ENCODE measurements at places on chromosomes 5 and 9.
A peak's percentile ranks its signal among the peaks of the same experiment; 100 is the strongest.

DNA sequence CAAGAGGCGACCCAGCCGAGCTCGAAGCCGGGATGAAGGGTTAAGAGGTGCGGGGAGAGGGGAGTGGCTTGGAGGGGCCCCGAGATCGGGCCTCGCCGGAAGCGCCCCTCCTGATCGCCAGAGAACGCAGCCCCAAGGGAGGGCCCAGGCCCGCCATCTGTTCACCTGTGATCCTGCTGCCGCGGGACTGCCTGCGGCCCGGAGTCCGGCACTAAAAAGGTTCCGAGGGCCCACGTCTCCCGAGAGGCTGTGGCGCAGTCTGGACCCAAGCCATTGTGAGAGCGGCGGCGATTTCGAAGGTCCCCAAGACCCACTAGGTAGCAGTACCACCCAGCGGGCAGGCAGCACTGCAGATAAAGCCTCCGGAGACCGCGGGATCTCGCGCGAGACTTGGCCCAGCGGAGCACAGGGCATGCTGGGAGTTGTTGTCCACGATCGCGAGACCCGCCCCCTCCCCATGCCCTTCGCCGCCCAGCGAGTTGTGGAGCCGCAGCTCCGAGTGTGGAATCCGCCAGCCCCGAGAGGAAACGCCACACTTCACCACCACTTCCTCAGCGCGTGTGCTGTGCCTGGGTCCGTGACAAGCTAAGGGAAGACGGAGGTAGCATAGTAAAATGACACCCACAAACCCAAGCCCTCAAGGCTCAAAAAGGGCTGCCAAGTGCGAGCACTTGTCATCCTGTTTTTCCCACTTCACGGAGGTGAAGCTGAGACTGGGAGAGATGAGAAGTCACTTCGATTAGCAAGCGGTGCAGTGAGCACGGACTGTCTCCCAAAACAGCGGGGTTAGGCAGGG is at the start of gene KIAA1191:
TSS of gene KIAA1191 (minus strand) at position 328 of the 796 bp plus-strand sequence. CDS start 2,256 bp downstream, outside the sequence.
- peak; percentile 82 for DNase-seq

DNA sequence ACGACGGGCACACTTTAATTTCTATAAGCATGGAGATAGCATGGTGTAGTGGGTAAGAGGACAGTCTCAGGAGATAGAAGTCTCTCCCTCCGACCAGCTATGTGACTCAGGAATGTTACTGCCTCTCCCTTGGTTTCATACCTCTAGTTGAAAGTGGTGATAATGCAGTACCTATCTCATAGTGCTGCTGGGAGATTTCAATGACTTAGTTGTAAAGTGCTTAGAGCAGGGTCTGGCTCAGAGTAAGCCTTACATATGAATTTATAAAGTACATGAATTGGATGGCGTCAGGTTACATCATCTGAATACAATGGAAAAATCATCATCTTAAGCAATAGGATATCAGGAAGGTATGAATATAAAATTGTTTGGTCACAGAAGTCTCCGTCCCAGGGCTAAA is 952.8 kb upstream of the EDIL3 start:
- DNase-seq, result no peak

- DNase-seq, result no peak
Observed at GRCh38 chr9:120454467-120454866, 125.5 kb downstream of the CDK5RAP2 start.

DNA sequence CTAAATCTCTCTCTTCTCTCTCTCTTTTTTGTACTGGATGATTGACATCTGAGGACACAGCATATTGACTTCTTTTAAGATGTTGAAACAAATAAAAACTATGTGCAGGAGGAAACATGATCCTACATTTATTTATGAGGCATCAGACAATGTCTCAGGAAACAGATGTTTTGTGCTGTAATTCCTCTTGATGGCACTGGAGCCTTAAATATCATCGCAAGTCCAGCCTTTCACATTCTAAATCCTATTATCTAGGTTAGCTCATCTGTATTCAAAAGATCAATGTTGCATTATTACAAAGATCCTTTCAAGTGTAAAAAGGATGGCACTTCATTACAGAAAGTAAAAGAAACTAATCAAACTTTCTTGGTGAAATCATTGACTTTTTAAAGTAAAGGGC is 63.9 kb downstream of the MAT2B start:
- DNase-seq, result no peak

DNA sequence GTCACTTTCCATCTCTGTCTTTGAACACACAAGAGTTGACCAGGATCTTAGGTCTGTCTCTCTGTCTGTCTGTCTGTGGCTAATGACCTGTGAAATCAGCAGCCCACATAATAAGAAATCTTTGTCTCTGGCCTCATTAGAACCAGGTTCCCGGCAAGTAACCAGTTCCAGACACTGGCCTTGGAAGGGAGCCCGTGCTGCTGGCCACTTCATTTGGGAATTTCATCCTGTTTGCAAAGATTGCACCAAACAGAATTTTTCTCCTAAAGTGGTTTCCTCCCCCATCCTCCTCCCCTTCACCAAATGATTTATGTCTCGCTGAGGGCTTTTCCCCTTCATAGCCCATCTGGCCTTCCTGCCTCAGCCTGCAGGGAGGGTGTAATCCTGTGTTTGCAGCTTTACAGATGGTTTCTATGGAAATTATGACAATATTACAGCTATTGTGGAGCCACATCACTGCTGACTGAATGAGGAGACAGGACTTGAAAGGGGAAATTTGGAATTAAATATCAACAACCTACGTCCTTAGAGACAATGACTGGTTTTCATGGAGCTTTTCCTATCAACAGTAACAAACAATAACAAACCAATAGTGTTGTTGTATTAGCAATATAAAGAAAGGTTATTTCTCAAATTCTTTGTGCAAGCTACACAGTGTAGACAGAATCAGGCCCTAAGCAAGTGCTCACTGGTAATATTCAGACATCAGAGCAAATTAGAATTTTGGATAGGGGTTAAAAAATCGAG is 25.7 kb downstream of the DPYSL3 start:
- DNase-seq, result no peak

DNA sequence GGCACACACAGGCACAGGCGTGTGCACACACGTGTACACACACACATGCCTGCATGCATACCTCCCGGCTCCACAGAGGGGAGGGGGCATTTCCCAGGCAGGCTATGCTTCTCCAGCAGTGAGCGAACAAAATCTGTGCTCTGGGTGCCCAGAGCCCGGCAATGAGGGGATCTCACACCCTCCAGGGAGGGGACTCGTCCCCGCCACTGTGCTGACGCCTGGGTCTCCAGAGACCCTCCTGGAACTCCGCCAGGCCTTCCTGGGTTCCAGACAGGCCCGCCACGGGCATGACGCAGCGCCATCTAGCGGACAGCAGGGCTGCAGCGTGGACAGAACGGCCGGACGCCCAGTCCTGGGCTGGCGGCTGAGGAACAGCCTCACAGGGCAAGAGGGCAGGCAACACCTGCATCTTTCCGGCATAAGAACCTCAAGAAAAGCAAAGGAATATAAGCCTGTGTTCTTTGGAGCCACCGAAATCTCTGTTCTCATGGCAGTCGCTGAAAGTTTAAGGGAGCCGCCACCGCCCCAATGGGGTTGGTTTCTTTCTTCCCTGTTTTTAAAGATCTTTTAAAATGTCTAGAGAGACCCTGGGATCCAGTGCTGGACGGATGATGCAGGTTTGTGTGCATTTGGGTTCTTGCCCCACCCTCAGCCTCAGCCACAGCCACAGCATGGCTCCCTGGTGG is 135.6 kb upstream of the PPP1R26 start:
- peak; percentile 17 for DNase-seq

- no peak for DNase-seq
Observed at GRCh38 chr5:33166522-33166921, 274.2 kb upstream of the TARS1 start.

GRCh38 chr5:93438124-93438523 is 142.9 kb downstream of the NR2F1-AS1 start:
- no peak for DNase-seq

- no peak for DNase-seq
Observed at GRCh38 chr5:165014439-165014838, 1509.0 kb downstream of the MAT2B start.

DNA sequence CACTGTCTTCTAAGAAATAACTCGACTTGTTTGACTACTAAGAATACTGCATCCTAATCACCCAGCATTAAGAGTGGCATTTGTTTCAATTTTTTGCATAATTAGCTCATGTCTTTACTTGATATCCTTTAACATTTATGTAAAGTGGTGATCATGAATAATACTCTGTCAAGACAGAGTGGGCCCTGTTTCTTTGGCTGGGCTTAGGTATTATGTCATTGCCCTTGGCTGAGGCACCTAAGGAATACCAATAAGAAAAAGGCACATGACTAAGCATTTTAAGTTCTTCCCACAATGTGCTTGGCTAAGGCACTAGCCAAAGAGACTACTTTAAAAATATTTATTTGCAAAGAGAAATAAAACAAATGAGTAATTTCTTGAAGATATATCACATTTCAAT is 308.1 kb downstream of the CTNND2 start:
- no peak for DNase-seq

DNA sequence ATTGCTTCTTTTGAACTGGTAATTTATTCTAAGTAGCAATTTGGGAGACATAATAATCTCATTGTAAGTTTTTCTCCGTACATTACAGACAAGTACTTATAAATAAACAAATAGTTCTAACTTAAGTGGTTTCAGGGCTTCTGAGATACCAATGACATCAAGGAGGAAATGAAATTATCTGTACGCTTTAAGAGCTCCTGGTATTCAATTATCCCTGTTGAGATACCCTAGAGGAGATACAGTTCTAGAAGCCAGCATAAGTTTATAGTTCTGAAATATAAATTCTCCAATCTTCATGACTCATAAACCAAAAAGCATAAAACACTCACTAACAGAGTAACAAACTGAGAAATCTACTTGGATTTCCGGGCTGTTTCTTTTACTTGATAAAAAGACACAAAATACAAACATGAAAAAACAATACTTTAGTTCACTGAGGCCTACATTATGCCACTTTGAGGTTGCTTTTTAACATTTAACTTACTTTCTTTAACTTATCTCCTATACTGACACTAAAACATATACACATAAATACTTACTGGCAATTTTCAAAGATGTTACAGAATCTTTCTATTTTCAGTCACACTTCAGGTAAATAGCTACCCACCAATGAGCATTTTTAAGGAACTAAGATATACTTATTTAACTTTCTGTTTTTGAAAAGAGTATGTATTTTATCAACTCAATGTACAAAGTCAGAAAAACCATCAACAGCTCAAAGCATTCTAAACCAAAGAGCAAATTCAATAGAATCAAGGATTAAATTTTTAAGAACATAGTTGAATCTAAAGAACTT is 7.5 kb downstream of the DCTN4 start:
- no peak for DNase-seq

DNA sequence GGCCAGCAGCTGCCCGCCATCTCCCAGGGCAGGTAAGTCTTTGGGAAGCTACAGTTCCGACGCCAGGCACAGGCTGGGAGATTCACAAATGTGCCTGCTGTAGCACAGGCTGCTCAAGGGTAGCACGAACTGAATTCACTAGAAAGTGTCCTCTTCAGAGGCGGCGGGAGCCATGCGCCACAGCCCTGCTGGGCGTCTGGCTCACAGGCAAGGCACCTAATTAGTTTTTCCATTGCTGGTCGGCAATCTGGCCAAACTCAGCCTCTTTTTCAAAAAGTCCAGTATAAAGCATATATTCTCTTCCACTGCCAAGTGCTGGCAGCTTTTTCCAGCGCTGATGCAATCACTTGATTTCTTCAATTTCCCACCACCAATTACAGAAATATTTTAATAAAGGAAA is 128.9 kb upstream of the RAPGEF1 start:
- no peak for DNase-seq

- no peak for DNase-seq
Observed at GRCh38 chr9:79985772-79986171, 414.0 kb downstream of the TLE4 start.

DNA sequence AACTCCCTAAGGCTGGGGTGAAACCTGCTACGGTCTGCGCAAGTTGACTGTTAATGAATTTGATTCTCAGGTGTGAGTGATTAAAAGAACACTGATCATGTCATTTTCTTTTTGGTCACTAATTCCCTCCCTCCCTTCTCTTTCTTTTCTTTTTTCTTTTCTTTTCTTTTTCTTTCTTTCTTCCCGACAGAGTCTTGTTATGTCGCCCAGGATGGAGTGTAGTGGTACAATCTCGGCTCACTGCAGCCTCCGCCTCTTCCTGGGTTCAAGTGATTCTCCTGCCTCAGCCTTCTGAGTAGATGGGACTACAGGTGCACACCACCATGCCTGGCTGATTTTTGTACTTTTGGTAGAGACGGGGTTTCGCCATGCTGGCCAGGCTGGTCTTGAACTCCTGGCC is 2.6 kb downstream of the ANXA1 start:
- DNase-seq, result no peak

GRCh38 chr5:159050316-159051143 is 49.2 kb downstream of the EBF1 start:
- no peak for DNase-seq

GRCh38 chr9:8430945-8431344 is 631.4 kb upstream of the DMAC1 start:
- DNase-seq, result no peak

DNA sequence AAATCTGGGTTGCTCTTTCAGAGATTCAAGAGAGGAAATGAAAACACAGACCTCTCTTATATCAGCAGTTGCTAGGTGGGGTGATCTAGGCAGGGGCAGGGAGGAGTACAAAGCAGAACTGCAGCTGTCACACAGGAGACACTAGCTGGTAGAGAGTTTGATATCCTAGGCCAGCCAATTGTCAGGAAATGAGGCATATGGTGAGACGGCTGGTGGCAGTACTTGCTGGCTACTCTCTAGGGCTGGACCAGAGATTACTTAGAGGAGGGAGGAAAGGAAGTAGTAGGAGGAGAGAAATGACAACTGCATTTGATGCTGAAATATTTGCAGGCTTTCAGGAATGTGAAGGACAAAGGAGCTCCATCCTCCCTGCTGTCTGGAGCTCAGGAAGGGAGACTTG is 113.8 kb downstream of the TRIM32 start:
- DNase-seq, result no peak

- no peak for DNase-seq
Observed at GRCh38 chr5:15388866-15389265, 111.1 kb upstream of the FBXL7 start.

- DNase-seq, result no peak
Observed at GRCh38 chr9:89367281-89367680, 49.0 kb downstream of the SECISBP2 start.

- DNase-seq, result no peak
Observed at GRCh38 chr9:98104445-98104881, 14.6 kb downstream of the TRIM14 start.

GRCh38 chr5:127812570-127812969 is 109.4 kb downstream of the CCDC192 start:
- DNase-seq, result no peak

GRCh38 chr5:54884195-54884536 is 101.2 kb downstream of the ESM1 start:
- no peak for DNase-seq

GRCh38 chr9:91867740-91868139 is 82.3 kb downstream of the ROR2 start:
- DNase-seq, result no peak
